Mesendoderm (in vitro differentiated cells): ENCODE measurements at places on chromosomes 7 and 10.

DNA sequence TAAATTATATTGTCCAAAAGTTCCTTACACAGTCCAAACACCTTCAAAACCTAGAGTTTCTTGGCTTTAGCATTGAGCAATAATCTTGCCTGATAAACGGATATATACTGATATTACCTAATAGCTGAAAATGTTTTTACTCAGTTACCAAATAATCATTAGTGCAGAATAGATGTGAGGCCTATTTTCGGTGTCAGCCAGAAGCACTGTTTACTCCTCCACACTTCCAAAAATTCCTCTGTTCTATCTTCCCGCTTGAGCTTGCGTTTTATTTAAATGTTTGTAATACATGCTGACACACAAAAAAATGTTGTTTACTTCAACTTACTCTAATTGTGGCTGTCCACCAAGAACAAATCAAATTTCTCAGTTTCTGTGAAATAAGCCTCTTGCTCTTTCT is 606.2 kb upstream of the TEX47 start:
- no peaks in the 10 kb centered on the region for H3K27me3 ChIP-seq
- H3K27ac ChIP-seq: no peak overlapping the region
- no peak for DNase-seq
- H3K36me3 ChIP-seq: no peaks in the 10 kb centered on the region

GRCh38 chr10:98567391-98568133 is 120.8 kb upstream of the HPS1 start:
- H3K4me1 ChIP-seq: no peaks in the 10 kb centered on the region
- DNase-seq: no peak
- H3K4me3 ChIP-seq: no peak overlapping the region

DNA sequence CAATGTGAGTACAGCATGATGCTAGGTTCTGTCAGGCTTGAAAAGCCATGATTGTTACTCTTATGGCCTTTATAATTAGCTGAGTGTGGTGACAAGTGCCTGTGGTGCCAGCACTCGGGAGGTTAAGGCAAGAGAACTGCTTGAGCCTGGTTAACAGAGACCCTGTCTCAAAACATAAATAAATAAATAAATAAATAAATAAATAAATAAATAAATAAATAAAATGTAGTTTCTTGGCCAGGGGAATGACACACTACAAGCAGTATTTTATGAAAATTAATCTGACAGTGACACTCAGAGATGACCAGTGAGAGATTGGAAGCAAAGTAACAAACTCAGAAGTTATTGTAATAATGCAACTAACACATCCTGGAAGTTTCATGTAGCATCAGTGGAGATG is 2.3 kb upstream of the MORN4 start:
- H3K4me1 ChIP-seq: no peaks in the 10 kb centered on the region
- no peak overlapping the region for H3K4me3 ChIP-seq
- H3K27me3 ChIP-seq: no peaks in the 10 kb centered on the region
- DNase-seq: no peak

- peaks cover 2% of the 10 kb centered on the region for H3K36me3 ChIP-seq
- no peaks in the 10 kb centered on the region for H3K27me3 ChIP-seq
- no peak overlapping the region for H3K27ac ChIP-seq
- H3K4me3 ChIP-seq: no peak overlapping the region
- no peak for DNase-seq
Observed at GRCh38 chr10:35564341-35564968, 40.7 kb upstream of the GJD4 start.

- H3K4me1 ChIP-seq: no peaks in the 10 kb centered on the region
- H3K27me3 ChIP-seq: no peaks in the 10 kb centered on the region
- no peak overlapping the region for H3K4me3 ChIP-seq
- H3K27ac ChIP-seq: no peak overlapping the region
- H3K36me3 ChIP-seq: no peaks in the 10 kb centered on the region
- DNase-seq: peak; percentile 34
Observed at GRCh38 chr7:111370002-111370401, 192.3 kb downstream of the IMMP2L start.

DNA sequence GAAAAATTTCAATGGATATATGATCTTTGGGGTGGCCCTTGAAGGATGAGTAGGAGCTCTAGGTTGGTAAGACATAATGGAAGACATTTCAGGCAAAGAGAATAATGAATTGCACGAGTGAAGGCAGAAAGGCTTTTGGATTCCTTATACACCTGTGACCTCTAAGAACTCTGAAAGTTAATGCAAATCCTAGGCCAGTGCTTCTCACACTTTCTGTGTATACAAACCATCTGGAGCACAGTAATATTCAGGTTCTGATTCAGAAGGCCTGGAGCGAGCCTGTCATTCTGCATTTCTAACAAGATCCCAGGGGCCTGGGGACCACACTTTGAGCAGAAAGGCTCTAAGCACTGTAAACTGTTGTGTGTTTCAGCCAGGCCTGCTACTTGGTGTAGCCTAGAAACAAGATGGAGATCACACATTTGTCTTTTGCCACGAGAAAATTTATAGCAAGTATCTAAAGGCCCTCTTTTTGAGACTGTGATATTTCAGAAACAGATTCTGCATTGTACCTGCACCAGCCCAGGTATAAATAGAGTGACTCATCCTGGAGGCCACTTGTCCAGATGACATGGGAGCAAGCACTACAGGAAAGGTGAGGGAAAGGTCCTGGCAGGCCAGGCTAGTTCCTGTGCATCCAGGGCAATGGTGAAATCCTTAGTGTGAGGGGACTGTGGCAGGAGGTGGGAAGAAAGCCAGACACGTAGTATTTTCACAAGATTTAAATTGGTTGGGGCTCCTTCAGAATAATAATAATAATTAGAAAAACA is 24.4 kb downstream of the MRPS33 start:
- H3K27ac ChIP-seq: no peak overlapping the region
- DNase-seq: no peak
- no peaks in the 10 kb centered on the region for H3K27me3 ChIP-seq
- no peaks in the 10 kb centered on the region for H3K36me3 ChIP-seq
- H3K4me3 ChIP-seq: no peak overlapping the region
- H3K4me1 ChIP-seq: no peaks in the 10 kb centered on the region

DNA sequence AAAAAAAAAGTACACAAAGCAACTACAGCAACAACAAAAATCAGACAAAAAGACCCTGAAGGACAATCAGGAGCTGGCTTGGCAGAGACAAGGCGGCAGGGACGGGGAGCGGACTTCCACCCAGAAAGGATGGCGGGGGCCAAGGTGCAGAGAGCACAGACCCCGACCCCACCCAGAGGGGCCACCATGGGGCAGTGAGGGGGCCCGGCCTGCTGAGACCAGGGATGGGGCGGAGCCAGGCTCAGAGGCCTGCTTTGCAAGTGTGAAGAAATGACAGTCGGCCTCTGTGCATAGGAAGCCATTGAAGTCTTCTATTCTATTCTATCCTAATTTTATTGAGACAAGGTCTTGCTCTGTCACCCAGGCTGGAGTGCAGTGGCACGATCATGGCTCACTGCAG is 82.0 kb downstream of the ELFN1 start:
- H3K36me3 ChIP-seq: no peaks in the 10 kb centered on the region
- H3K27me3 ChIP-seq: no peaks in the 10 kb centered on the region
- no peak overlapping the region for H3K27ac ChIP-seq
- H3K4me1 ChIP-seq: no peaks in the 10 kb centered on the region
- no peak overlapping the region for H3K4me3 ChIP-seq
- DNase-seq: no peak

- H3K4me3 ChIP-seq: peak within 1 kb of the TSS; percentile 54
- no peaks in the 10 kb centered on the region for H3K4me1 ChIP-seq
- H3K27me3 ChIP-seq: no peaks in the 10 kb centered on the region
- no peaks in the 10 kb centered on the region for H3K36me3 ChIP-seq
Observed at GRCh38 chr7:6636741-6637543, at the start of gene ZNF316. Gene ZNF316 (plus strand): TSS chr7:6637318. CDS start chr7:6642410, 5,092 bp downstream.

- no peaks in the 10 kb centered on the region for H3K36me3 ChIP-seq
- H3K4me1 ChIP-seq: no peaks in the 10 kb centered on the region
- peak; percentile 75 for DNase-seq
- H3K27ac ChIP-seq: no peak overlapping the region
- no peak overlapping the region for H3K4me3 ChIP-seq
- H3K27me3 ChIP-seq: no peaks in the 10 kb centered on the region
Observed at GRCh38 chr7:123580406-123581161, 21.0 kb upstream of the ASB15 start.

- peak overlapping the region; percentile 71 for H3K27ac ChIP-seq
- H3K4me3 ChIP-seq: peak overlapping the region; percentile 78
- no peaks in the 10 kb centered on the region for H3K4me1 ChIP-seq
- H3K36me3 ChIP-seq: peaks cover 2% of the 10 kb centered on the region
- no peaks in the 10 kb centered on the region for H3K27me3 ChIP-seq
Observed at GRCh38 chr7:101308245-101309085, 13.1 kb downstream of the IFT22 start.

DNA sequence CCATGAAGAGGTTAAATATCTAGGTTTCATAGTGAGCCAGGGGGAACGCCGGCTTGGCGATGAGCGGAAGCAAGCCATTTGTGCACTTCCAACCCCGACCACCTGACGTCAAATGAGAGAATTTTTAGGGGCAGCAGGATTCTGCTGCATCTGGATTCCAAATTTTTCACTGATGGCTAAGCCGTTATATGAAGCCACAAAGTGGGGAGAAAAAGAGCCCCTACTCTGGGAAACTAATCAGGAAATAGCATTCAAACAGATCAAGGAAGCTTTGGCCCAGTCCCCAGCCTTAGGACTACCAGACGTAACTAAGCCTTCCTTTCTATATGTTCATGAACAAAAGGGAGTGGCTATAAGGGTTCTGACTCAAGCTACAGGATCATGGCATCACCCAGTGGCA is 12.9 kb upstream of the ADCK2 start:
- no peaks in the 10 kb centered on the region for H3K4me1 ChIP-seq
- no peak overlapping the region for H3K4me3 ChIP-seq
- DNase-seq: no peak

DNA sequence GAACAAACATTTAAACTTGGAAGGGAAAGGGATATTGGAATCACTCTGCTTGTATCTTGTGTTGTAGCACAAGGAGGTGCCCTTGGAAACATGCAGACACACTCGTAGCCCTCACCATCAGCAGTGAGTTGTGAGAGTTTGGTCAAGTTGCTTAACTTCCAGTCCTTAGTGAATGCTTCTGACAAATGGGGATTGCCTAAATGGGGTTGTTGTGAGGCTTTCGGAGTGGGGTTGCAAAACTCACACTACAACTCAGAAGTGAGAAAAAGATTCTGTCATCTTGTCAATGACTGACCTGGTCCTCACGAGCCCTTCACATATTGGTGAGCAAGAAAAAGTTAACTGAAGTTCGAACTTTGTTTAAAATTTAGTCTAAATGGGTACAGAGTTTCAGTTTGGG is 29.0 kb upstream of the GSDME start:
- H3K36me3 ChIP-seq: no peaks in the 10 kb centered on the region
- DNase-seq: no peak
- no peak overlapping the region for H3K4me3 ChIP-seq
- H3K4me1 ChIP-seq: no peaks in the 10 kb centered on the region
- no peak overlapping the region for H3K27ac ChIP-seq

DNA sequence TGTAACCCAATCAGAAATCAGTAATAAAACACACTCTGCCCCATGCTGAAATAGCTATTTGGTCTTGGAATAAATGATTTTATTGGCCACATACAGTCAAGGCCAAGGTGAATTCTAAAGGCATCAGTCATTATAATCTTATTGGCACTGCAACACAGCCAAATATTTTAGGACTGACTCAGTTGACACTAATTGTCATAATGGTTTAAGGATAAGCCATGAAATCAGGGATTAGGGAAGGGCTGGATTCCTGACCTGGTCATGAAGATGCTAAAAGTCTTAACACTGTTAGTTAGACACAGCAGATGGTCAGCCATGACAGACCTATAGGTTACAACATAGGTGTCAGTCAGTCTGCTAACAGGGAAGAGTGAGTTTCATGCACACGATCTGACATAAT is 330.3 kb upstream of the NPSR1 start:
- peak; percentile 21 for DNase-seq
- H3K4me3 ChIP-seq: no peak overlapping the region
- H3K36me3 ChIP-seq: no peaks in the 10 kb centered on the region

GRCh38 chr7:116663744-116664143 is 8.3 kb upstream of the MET start:
- no peaks in the 10 kb centered on the region for H3K27me3 ChIP-seq
- no peak overlapping the region for H3K4me3 ChIP-seq
- no peak for DNase-seq
- no peaks in the 10 kb centered on the region for H3K36me3 ChIP-seq

DNA sequence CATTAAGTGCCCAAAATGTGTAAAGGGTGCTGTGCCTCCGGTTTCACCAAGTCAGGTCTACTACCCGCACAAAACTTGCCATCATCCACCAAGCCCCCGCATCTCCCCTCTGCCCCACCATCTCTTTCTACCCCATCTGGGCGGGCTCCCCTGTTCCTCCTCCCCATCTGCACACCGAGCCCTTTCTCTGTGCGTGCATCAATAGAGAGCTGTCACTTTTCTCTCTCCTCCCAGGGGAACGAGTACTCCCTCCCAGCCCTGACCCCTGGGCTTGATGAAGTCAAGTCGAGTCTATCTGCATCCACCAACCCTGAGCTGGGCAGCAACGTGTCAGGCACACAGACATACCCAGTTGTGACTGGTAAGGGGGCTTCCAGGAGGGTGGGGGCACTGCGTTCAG is 63.5 kb downstream of the PAX2 start:
- H3K27ac ChIP-seq: no peak overlapping the region
- no peaks in the 10 kb centered on the region for H3K36me3 ChIP-seq
- no peaks in the 10 kb centered on the region for H3K27me3 ChIP-seq
- no peak overlapping the region for H3K4me3 ChIP-seq

- H3K36me3 ChIP-seq: no peaks in the 10 kb centered on the region
- H3K4me1 ChIP-seq: no peaks in the 10 kb centered on the region
- DNase-seq: no peak
- H3K27ac ChIP-seq: no peak overlapping the region
Observed at GRCh38 chr7:3069771-3070449, 26.2 kb upstream of the CARD11 start.

GRCh38 chr7:74709880-74710671 is 52.6 kb downstream of the GTF2I start:
- peaks cover 10% of the 10 kb centered on the region for H3K36me3 ChIP-seq
- no peak overlapping the region for H3K4me3 ChIP-seq
- DNase-seq: peak; percentile 22
- H3K4me1 ChIP-seq: no peaks in the 10 kb centered on the region

DNA sequence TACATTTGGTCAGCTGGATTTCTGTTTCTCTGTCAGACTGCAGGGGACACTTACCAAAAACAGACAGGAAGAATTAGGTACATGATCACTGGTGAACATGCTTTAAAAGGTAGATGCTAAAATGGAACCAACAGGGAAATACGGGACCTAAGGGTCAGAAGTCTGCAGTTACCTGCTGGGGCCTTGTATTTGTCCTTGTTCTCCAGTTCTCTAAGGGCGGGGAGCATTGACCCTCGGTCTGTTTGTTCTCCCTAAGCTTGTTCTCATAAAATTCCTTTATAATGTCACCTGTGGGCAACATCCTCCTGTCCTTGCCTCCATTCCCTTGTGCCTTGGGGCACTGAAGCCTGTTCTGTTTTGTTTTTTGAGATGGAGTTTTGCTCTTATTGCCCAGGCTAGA is 29.8 kb upstream of the MSMB start:
- no peak for DNase-seq
- no peaks in the 10 kb centered on the region for H3K4me1 ChIP-seq
- no peak overlapping the region for H3K27ac ChIP-seq
- H3K4me3 ChIP-seq: no peak overlapping the region
